ENCODE measurements at places on chromosomes 1 and 21.

GRCh38 chr1:106787520-106787919 is 269.0 kb upstream of the PRMT6 start:
- no peak for DNase-seq

- no peak for DNase-seq
Observed at GRCh38 chr21:42722808-42723473, 69.5 kb downstream of the PDE9A start.

GRCh38 chr1:163275222-163275621 is 46.5 kb upstream of the NUF2 start:
- no peak for DNase-seq

DNA sequence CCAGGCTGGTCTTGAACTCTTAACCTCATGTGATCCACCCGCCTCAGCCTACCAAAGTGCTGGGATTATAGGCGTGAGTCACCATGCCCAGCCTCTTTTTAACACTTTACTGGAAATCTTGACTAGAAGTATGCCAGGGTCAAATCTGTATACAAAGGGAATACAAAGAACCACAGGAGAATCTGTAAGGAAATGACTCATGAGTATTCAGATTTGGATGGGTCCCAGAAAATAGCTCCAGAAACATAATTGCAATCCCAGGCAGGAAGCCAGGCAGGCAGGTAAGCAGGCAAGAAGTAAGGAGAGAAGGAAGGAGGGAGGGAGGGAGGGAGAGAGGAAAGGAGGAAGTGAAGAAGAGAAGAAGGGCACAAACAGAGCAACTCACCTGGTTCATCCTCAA is 22.8 kb upstream of the TIAM1 start:
- DNase-seq, result no peak

- DNase-seq, result no peak
Observed at GRCh38 chr1:11594222-11594621, 60.0 kb downstream of the FBXO2 start.

DNA sequence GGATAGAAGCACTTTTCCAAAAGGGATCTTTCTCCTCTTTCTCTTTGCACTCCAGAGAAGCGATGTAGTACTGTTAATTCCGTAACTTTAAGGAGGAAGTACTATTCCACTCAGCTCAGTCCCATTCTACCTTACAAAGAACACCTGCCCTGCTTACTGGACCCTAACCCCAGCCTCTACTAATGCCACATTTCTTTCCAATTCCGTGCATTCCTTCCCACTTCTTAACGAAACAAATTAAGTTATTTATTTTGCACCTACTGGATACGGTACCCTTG is 511 bp downstream of the NDC1 start:
- no peak for DNase-seq

GRCh38 chr21:31141389-31142000 is 103.2 kb upstream of the KRTAP19-8 start:
- DNase-seq, result no peak

DNA sequence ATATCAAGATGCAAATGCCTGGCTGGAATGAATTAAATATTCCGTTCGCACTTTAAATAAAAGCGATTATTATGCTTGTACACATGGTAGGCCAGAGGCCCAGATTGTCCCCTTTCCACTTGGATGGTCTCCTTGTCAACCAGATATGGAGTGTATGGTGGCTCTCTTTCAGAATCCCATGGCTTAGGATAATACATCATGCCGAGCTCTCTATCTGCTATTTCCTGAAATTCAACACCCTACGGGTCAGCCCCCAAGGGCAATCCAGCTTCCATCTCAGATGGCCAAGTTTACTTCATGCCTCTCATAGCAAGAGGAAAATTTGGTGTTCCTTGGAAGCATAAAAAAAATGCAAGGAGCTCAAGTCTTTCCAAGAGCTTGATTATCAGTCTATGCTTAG is 25.4 kb upstream of the FMO1 start:
- DNase-seq, result no peak

DNA sequence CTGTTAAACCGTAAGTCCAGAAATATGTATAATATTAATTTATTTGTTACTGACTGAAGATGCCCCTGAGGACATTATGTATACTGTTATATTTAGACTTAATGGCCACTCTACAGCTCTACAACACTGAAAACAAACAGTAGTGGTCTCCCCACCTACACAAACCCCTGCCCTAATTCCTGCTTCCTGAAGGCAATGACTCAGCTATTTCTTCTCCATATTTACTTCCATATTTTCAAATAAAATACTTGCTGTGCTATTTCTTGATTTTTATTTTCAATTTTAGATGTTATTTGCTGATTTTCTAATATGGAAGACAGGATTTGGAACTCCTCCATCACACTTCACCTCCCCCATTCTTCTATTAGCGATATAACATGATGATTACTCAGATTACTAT is 97.6 kb downstream of the PCNX2 start:
- DNase-seq, result no peak

GRCh38 chr1:114344656-114345055 is 166.3 kb downstream of the TRIM33 start:
- no peak for DNase-seq

GRCh38 chr1:154154534-154155191 is at the start of gene NUP210L:
Gene NUP210L (minus strand): TSS chr1:154155073.
- no peak for DNase-seq

DNA sequence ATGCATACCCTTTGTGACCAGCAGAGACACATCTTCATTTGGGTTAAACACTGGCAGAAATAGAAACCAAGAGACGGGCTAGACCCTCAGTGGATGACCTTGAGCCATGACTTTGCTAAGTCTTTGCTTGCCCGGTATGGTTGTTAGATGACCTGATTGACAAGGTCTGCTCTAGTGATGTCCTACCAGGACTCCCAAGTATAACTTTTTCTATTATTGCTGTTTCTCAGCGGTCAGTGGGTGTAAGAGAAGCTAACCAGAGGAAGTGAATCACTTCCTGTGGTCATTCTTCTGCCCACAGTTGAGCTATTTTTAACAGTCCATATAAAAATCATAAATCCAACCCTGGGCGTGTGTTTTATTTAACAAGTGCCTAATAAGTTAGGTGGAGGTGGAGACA is 126.2 kb upstream of the ETS2 start:
- no peak for DNase-seq

DNA sequence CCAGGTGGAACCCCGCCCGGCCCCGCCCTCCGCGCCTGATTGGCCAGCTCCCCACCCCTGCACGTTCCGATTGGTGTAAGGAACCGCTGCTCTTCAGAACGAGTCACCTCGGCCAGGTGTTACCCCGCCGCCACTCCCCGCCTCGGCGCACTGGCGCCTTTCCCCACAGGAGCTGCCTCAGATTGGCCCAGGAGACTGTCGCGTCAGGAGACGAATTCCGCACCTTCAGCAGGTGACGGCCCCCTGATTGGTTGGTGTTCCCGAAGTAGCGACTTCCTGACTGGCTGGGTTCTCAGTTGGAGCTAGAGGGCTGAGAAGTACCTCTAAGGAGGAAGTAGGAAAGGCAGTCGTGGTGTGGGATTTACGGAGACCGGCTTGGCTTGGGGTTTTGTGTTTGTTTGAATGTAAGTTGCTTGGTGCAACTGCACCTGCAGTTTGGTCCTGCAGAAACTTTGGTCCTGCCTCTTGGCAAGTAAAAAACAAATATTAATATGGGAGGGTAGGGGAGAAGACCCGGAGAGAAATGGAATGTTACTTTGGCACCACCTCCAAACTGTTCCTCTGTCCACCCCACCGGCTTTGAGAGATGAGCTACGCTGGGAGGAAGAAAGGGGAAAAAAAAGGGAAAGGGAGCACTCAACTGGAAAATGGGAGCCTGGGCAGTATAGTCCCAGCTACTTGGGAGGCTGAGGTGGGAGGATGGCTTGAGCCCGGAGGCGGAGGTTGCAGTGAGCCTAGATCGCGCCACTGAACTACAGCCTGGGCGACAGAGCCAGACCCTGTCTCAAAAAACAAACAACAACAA is 415 bp upstream of the F11R start:
- peak; percentile 80 for DNase-seq

DNA sequence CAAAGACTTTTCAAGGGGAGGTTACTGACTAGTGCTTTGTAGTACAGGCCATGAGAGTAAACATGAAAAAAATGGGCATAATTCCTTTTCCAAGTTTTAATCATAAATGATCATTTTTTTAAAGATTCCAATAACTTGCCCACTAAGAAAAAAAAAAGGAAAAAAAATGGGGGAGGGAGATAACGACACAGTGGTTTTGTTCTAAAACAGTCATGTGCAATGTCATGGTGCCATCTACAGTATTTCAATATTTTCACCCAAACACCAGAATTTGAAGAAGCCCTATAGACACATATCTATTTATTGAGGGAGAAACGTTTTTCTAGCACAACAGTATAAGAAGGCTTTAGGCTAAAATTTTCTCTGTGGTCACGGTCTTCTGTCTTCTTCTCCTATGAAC is 250.2 kb downstream of the LTN1 start:
- DNase-seq, result no peak

DNA sequence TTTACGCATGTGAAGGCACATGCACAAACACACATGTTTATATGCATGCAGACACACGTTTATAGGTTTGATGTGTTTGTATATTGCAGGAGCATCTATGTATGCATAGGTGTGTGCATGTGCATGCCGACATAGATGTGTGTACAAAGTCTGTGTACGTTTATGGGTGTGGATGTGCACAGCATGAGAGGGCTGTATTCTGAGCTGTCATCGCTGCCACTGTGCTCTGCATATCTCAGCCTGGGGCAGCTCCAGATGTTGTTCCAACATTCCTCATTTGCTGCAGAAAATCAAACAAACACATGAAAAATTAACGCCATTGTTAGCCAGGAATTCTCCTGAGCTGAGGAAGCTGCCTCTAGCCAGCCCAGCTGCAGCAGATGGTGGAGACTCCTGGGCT is 132.3 kb upstream of the CSF3R start:
- DNase-seq, result no peak

DNA sequence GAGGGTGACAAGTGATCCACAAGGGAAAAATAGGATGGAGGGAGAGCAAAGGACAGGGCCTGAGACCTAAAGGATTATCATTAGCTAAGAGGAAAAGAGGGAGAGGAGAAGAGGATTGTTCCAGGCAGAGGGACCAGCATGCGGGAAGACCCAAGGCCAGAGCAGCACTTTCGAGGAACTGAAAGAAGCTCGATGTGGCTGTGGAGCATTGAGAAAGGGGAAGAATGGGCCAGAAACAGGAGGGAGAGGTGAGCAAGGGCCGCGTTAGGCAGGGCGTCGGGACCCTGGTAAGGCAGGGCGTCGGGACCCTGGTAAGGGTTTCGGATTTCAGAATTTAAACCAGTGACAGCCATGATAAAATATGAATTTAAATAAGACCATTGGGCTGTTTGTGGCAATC is 22.8 kb upstream of the CSF1 start:
- DNase-seq, result no peak

DNA sequence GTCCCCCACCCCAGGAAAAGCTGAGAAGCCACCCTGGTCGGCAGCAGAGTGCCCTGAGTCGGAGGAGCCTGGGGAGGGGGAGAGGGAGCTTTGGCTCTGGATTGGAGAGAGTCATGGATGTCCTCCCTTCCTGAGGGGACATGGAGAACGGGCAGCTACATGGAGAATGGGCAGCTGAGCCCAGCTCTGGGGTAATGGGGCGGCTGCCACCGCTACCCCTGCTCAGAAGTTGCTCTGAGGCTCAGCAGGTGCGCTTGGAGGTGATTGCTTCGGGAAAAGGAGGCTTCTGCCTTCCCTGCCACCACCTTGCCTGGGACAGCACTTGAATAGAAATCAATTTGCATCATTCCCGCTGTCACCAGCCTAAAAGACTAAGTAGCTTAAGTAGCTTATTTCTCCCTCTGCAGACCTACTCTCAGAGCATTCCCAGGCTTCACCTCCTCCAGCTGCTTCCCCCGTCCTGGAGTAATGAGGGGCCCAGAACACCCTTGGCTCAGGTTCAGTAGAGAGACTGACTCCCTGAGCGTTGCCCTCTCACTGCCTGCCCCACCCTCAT is 8.3 kb downstream of the DISP3 start:
- no peak for DNase-seq

DNA sequence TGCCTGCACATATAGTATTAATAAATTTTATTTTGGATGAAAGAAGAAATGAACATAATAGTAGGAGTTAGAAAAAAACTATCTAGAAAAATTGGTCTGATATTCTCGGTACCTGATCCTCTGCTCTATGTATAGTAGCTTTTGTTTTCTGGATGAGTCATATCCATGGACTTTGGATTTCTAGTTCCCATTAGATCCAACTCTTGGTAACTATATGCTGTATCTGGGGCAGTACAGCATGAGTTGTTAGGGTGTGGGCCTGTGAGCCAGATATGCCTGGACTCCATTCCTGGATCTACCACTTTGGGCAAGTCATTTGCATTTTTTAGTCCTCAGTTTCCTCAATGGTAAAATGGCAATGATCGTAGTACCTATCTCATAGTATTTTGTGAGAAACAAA is 372.2 kb upstream of the PKN2 start:
- DNase-seq, result no peak
